ENCODE measurements at places on chromosomes 6 and 20.

GRCh38 chr6:85006362-85006761 lies 242.0 kb upstream of the TBX18 start:
- no peak for DNase-seq

GRCh38 chr6:121426686-121427085 lies 8.8 kb upstream of the GJA1 start:
- no peak for DNase-seq

- DNase-seq: no peak
These were observed 37.4 kb upstream of the TPD52L1 start for GRCh38 chr6:125116170-125116569.

GRCh38 chr6:26613201-26613600 lies 16.4 kb downstream of the ABT1 start:
- DNase-seq: no peak

DNA sequence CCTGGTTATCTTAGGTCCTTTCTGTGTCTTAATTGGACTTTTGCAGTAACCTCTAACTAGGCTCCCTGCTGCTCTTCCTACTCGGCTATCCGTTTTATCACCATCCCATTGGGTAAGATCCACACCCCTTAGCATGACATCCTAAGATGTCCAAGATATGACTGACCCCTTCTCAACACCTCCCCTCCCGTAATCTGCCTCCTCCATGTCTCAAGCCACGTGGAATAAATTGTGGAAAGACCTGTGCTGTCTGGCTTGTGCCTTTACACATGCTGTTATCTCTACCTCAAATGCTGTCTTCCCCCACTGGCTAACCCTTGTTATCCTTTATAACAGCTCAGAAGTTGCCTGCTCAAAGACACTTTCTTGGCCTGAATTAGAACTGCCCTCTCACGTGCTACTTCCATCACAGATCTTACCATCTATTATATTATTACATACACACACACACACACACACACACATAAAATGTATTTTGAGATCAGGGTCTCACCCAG lies 26.5 kb downstream of the EIF2S2 start:
- DNase-seq: no peak

- DNase-seq: no peak
These were observed 3.3 kb upstream of the ZNF337 start for GRCh38 chr20:25699914-25700313.

DNA sequence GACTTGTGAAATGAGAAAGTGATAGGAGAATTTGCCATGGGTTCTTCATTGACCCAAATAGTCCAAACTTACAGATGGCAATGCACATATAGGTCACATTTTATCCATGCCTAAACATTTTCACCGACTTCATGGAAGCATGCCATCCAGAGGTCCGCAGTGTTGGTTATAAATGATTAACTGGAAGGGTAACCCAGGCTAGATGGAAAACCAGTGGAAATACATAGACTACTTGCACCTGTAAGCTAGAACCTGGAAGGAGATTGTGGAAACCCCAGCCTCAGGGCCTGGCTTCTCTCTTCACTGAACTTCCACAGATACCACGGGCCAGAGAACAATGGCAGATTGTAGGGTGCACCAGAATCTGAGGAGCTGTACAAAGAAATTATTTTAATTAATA lies 103.8 kb upstream of the SYNDIG1 start:
- DNase-seq: no peak

DNA sequence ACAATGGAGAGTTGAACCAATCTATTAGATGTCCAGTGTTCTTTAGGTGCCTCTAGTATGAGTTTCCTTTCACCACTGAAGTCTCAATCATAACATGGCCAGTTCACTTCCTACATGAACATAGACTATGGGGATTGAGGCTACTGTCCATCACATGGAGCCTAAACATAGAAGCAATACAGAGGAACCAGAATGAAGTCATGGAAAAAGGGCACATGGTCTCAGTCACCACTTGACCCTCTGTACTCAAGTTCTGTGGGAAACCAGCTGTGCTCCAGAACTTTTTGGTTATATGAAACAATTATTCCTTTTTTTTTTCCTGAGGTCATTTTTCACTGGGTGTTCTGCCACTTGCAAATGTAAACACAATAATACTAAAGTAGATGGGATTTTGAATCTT lies 762.5 kb downstream of the CBLN4 start:
- DNase-seq: no peak

- DNase-seq: no peak
These were observed 674 bp downstream of the NRSN1 start for GRCh38 chr6:24126586-24127192.

- DNase-seq: no peak
These were observed 30.5 kb upstream of the MDFI start for GRCh38 chr6:41607736-41608135.

DNA sequence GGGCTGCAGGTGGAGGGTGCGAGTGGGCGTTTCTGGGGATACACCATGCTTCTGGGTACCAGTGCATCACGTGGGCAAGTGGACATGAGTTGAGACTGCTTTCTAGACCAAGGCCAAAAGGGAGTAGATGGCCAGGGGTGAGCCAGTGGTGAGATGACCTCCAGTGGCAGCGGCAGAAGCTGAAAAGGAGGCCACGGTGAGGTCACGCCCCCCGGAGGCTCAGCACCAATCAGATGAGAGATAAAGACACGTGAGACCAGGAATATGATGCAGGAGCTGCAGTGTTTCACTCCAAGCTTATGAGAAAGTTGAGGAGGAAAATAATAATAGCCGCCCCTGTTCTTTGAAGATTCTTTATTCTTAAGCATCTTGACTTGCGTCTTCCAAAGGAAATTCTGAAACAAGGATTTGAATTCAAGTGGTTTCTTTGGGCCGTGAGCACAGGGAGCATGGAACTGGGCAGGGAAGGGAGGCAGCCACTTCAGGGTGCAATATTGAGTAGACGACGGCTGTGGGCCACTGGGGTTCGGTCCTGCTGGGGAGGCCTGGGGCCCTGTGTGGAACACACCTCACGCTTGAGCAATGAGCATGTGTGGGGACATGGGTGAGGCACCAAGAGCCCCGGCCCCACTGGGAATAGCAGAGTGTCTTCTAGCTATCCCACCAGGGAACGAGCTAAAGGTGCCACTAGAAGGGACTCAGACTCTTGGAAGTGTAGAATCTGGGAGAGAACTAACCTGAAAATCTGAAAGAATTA lies 156.7 kb upstream of the LRFN2 start:
- DNase-seq: no peak

DNA sequence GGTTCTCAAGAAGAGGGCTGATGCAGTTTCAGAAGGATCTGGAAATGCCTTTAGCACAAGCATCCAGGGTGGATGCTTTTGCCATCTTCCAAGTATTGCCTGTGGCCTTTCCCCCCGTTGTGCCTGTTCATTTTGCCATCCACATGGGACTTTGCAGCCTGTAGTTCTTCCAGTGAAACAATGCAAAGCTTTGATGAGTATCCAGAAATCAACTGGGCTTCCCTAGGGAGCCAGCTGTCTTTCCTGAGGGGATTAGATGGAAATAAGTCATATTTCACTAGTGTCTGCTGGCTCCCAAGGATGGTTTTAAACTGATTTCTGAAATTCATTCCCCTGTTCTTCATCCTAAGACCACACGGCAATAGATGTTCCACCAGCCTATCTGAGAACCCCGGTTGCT lies 63.3 kb downstream of the CAP2 start:
- no peak for DNase-seq

DNA sequence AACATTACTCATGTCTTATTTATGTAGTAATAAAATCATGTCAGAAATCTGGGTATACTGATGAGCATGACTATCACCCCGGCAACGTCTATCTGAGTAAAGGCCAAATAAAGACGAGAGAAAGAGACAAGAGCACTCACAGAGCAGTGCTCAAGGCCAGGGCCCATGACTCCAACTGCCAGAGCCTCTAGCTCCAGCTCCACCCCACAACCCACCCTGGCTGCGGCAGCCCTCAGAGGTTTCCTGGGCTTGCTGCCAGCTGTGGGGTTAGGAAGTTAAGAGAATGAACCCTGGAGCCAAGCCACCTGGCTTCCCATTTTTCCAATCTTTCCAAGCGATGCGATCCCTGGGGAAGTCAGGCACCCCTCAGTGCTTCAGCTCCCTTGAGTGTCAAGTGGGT lies 92.0 kb upstream of the PAX1 start:
- no peak for DNase-seq

DNA sequence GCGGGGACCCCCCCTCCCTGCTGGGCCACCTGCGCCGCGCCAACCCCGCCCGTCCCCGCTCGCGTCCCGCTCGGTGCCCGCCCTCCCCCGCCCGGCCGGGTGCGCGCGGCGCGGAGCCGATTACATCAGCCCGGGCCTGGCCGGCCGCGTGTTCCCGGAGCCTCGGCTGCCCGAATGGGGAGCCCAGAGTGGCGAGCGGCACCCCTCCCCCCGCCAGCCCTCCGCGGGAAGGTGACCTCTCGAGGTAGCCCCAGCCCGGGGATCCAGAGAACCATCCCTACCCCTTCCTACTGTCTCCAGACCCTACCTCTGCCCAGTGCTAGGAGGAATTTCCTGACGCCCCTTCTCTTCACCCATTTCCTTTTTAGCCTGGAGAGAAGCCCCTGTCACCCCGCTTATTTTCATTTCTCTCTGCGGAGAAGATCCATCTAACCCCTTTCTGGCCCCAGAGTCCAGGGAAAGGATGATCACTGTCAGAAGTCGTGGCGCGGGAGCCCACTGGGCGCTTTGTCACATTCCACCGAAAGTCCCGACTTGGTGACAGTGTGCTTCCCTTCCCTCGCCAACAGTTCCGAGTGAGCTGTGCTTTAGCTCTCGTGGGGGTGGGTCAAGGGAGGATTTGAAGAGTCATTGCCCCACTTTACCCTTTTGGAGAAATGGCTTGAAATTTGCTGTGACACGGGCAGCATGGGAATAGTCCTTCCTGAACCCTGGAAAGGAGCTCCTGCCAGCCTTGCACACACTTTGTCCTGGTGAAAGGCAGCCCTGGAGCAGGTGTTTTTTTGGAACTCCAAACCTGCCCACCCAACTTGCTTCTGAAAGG lies 2.1 kb downstream of the VEGFA start:
- peak; percentile 73 for DNase-seq

GRCh38 chr6:33458676-33459075 lies 4.3 kb downstream of the ZBTB9 start:
- no peak for DNase-seq

- no peak for DNase-seq
These were observed 156.0 kb upstream of the SOX4 start for GRCh38 chr6:21437581-21437980.

DNA sequence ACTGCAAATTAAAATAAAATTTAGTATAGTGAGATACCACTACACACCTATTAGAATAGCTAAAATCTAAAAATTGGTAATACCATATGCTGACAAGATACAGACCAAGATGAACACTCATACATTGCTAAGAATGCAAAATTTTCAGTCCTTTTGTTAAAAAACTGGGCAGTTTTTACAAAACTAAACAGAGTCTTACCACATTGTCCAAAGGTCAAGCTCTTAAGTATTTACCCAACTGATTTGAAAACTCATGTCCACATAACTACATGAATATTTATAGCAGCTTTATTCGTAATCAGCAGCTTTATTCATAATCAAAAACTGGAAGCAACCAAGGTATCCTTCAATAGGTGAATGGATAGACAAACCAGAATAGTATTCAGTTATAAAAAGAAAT lies 10.0 kb downstream of the POLR3F start:
- DNase-seq: no peak

DNA sequence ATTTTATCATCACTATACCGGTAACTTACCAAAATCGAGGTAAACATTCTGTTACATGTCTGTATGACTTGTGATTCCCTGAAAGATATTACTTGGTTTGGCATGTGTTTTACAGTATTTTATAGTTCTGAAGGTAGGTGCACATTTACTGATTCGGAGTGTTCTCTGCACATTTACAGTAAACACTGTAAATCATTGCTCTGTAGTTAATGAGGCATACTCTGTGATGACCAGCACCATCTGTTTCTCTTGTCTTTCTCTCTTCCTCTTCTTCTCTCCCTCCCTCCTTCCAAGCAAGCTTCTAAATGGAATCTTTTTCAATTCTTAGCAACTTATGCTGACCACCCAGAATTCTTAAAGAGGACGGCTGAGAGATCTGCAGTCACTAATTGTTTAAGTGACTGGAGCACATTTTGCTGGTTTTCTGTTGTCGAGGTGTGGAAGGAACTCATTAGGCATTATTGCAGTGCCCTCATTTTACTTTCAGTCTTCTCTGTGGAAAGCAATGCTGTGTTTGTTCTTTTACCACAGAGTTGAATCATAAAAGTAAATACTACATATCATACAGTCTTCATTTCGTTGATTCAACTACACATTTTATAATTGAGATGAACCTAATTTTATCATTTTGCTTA lies 126.5 kb downstream of the UTRN start:
- DNase-seq: no peak

DNA sequence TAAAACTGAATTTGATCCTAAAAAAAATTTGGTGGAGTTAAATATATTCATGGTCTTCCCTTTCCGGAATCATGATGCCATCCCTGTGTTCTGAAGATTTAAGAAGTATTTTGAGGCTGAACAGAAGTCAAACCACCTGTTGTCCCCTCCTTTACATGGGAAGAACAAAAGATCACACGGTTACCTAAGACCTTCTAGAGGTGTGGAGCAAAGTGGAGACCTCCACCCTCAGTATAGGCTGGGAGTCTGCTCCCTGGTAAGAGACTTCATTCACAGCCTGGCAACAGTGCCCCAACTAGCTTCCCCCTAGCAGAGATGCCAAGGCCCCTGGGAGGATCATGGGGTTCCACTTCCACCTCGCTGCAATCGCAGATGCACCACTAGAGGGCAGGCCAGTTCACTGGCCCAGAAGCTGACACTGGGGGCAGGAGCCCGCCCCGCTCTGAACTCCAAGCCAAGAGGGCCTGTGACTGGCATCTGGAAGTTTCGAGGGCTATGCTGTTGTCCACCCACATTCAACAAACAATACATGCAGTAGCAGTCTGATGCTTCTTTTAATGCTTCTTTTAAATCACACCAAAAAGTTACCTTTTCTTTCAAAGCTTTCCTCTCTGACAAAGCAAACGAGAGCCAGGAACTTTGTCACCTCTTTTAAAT lies 19.5 kb upstream of the UBE2J1 start:
- peak; percentile 78 for DNase-seq

GRCh38 chr20:10505827-10506226 lies 70.7 kb downstream of the SLX4IP start:
- no peak for DNase-seq

DNA sequence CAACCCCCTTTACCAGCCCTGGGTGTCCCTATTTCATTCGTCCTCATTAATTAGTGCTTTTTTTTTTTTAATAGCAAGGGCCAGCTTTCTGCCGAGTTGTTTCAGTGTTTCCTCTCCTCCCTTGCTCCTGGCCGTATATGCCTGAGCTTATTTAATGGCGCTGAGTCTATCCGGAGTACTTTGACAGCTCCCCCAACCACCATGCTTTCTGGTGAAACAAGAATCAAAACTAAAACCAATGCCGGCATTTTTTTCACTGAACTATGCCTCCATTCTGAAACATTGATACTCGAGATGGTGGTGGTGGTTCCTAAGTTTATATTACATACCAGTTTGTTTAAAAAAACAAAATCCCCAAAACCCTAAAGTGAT lies 1.2 kb downstream of the DCBLD1 start:
- DNase-seq: no peak

- no peak for DNase-seq
These were observed 41.0 kb downstream of the COX4I2 start for GRCh38 chr20:31678389-31679356.

All from stimulated activated CD4-positive, alpha-beta T cell treated with anti-CD3 and anti-CD28 coated beads, Interleukin-4, amount 100 ng/mL, for 1 hour (primary cell).